ENCODE measurements at places on chromosomes 2 and 18.

DNA sequence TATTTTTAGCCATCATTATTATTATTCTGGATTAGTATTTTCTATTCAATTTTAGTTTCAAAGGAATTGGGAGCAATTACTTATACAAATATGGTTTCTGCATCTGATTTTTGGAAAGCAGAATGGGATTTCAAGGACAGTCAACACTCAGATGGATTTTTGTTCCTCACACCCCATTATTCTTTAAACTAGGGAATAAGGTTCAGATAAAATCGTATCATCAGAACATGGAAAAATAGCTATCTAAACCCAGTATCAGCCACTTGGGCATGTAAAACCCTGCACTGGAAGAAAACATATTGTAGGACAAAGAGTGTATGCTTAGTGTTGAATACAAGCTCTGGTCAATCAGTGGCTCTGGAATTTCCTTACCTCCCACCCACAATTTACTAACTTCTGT lies 452.5 kb downstream of the ZNF516 start:
- no peak for DNase-seq

- no peak for DNase-seq
These were observed 803.3 kb downstream of the ADCYAP1 start for GRCh38 chr18:1708006-1708405.

DNA sequence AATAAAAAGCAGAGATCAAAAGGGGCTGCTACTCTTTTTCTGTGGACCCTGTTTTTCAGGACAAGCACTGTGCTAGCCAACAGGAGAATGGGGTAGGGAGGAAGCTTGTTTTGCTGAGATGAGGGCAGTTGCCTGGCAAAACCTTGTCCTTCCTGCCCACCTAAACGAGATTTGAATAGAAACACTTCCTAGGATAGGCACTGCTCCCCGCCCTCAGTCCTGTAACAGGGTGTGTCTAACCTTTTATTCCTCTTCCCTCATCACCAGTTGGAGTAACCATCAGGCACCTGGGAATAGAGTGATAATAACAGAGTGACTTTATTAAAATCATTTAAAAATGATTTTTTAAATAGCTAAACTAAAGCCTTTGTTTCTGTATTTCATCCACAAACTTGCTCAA lies 368.8 kb downstream of the LNPK start:
- no peak for DNase-seq

GRCh38 chr2:237647176-237648015 lies 20.0 kb downstream of the LRRFIP1 start:
- DNase-seq = no peak

DNA sequence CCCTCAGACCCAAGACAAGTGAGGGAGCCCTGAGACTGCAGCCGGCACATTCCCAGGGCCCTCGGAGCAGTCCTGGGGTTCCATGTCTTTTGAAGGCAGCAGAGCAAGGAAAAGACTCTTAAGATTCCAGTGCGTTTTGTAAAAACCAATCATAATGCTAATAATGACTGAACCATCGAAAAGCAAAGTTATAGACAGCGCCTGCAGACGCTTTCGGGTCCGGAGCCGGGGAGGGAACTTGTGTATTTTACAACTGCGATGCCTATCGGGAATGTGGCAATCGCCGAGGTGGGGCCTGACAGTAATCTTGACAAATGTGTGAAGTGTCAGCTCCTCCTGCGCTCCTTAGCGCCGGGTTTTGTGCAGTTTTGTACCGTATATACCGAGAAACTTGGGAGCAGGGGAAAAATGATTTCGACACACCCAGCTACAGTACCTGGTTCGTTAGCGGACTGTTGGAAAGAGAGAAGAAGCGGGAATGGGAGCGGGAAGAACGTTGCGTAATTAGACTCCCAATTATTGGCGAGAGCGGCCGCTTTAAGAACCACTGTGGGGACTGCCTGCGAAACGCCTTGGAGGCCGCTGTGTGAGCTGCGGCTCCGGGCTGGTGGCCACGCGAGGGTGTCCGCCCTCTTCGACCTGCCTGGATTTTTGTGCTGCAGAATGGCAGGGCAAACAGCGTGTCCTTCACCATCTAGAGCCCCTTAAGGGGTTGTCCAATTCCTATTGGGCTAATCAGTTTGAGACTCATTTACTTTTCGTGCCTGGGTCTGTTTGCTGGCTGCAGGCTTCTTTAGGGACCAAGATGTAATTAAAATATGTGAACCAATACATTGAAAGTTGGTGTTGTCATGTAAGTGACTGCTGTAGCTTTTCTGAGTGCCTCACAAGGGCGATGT lies 2.4 kb downstream of the EPAS1 start:
- DNase-seq = no peak

- DNase-seq = no peak
These were observed 1.3 kb downstream of the RAB10 start for GRCh38 chr2:26035090-26035743.

DNA sequence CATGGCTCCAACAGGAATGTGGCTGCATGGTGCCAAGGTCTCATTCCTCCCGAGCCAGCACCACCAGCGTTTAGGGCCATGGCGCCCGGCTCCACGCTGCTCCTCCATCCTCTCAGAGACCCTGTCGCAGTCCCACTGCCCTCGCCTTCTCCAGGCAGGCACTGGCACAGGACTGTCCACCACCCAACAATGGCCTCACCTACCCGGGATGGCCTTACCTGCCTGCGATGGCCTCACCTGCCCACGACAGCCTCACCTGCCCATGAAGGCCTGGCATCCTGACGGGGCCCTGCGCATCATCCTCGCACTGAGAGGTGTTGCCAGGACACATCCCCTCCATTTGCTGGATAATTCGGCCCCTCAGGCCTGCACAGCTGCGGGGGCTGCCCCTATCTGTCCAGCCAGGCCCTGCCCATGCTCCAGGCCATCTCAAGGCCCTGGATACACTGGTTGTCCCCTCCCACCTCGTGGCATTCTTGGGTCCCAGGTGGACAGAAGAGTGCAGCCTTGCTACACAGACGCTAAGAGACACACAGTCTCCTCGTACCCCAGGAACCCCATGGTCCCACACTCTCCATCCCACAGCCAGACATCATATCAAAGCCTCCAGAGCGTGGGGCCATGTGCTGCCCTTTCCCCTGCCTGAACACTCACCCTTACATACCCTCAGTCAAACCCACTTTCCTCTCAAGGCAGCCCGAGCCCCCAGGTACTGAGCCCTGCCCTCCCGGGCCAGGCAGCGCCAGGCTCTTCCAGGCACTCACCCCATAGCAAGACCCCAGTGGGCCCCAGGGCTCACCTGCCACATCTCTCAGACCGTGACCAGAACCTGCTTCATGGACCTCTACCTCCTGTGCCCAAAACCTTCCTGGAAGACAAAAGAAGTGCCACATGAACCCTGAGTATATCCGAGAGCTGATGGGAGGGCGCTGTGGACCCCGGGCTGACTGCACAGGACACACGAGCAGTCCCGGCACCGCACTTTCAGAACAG lies 268.6 kb downstream of the EIPR1 start:
- DNase-seq = no peak

DNA sequence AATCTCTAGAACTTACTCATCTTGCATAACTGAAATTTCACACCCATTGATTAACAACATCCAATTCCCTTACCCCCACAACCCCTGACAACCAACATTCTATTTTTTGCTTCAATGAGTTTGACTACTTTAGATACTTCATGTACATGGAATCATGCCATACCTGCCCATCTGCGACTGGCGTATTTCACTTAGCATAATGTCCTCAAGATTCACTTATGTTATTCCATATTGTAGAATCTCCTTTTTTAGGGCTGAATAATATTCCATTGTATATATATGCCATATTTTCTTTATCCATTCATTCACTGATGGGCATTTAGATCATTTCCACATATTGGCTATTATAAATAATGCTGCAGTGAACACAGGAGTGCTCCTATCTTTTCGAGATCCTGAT lies 13.8 kb downstream of the CTAGE1 start:
- DNase-seq = no peak

GRCh38 chr18:3269241-3269913 lies 7.4 kb downstream of the MYL12B start:
- DNase-seq = no peak

- DNase-seq = no peak
These were observed 596.0 kb downstream of the LRP1B start for GRCh38 chr2:141534666-141535362.

GRCh38 chr2:18599509-18600254 lies 10.3 kb upstream of the NT5C1B start:
- no peak for DNase-seq

GRCh38 chr2:200592406-200593075 lies 6.7 kb downstream of the AOX1 start:
- DNase-seq = no peak

DNA sequence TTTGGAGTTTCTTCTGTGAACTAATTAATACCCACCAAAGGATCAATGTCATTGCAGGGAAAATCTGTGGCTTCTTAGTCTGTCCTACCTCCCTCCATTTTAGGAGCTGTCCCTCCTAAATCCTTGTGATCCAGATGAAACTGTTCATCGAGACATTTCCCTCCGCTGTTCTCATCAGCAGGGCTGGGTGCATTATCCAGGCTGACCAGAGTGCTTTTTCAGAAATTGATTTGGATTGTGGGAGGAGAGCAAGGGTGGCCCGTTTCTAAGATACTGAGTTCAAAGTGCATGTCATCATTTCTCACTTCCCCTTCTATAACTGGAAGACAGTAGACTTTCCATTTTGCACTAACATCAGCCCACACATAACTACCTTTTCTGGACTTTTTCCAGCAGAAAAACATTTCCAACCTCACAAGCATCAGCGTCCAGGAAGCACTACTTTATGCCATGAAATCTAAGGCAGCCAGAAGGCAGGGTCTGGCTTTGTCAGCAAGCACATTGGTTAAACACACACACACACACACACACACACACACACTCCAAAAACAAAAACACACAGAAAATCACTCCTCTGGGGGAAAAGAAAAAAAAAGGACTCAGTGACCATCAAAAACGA lies 94.1 kb downstream of the ANKRD44 start:
- DNase-seq = no peak

DNA sequence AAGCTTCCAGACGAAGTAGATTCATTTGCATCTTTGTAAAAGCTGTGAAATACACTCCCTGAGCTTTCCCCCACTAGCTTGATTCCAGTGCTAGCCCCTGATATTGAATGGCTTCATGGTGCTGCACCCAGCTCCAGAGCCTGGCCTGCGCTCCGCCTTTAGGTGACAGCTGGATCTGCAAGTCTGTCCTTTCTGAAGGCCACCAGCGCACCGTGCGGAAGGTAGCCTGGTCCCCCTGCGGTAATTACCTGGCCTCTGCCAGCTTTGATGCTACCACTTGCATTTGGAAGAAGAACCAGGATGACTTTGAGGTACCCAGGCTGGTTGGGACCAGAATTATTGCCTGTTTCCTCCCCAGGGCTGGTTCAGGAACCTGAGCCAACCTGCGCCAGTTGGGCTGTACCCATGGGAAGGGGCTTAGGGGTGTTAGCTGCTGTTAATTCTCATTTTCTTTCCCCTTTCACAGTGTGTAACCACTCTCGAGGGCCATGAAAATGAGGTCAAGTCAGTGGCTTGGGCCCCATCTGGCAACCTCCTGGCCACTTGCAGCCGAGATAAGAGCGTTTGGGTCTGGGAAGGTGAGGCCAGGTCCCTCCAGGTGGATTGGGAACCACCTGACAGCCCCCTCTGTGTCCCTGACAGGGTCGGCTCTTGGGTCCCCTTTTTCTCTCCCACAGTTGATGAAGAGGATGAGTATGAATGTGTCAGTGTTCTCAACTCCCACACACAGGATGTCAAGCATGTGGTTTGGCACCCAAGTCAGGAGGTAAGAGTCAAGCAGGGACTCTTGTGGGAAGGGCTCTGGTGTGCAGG lies 1.3 kb downstream of the CIAO1 start:
- no peak for DNase-seq

DNA sequence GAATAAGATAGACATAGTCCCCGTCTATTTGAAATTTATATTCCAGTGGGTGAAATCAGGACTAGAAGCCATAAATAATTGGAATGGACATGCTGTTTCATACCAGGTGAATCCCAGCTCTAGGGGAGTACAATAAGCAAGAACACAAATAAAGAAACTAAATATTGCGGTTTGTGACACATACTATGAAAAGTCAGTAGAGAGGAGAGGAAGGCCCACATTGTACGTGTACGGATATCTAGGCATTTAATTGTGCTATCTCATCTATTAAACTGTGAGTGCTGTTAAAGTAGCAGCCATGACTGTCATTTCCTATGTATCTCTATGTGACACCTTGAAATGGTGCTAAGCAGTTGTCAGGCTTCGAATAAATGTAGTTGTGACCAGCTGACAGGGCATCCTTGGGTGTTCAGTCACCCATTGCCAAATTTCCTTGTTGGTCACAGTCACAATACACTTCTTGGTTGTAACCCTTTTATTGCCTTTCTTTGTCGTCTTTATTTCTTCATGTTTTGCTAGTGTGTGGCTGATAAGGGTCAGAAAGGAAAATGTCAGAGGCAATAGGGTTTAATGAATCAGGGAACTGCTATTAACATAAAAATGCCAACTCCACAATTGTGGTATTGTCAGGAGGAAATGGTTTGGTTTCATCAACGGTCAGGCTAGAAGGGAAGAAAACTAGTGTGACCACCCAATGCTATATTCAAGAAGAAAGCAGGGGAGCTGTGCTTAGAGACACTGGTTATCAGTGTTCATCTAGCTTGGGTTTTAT lies 31.5 kb downstream of the CPO start:
- no peak for DNase-seq

All from RWPE2 (cell line).